ENCODE measurements at places on chromosomes 16 and 17.
A peak's percentile ranks its signal among the peaks of the same experiment; 100 is the strongest.

DNA sequence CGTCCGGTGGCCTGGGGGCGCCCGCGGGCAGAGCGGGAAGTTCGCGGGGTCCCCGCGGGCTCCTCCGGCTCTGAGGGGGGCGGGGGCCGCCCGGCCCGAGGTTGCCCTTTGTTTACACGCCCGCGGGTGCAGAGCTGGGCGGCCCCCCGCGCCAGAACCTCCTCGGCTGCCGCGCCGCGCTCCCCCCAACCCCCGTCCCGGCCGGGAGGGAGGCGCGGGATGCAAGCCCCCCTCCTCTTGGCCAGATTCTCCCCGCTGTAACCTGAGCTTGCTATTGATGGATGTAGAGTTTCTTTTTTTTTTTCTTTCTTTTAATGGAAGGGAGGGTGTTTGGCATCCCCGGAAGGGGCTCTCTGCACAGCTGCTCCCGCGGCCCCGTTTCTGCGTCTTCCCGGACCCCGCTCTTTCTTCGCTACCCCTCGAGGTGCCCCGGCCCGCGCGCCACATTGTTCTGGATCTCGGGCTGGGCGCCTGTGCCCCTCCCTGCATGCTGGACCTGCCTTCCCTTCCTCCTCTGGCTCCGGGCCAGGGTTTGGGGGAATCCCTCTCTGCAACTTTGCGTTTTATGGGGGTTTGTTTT, 646 bp downstream of the CBX2 start:
- DNase-seq = no peak

DNA sequence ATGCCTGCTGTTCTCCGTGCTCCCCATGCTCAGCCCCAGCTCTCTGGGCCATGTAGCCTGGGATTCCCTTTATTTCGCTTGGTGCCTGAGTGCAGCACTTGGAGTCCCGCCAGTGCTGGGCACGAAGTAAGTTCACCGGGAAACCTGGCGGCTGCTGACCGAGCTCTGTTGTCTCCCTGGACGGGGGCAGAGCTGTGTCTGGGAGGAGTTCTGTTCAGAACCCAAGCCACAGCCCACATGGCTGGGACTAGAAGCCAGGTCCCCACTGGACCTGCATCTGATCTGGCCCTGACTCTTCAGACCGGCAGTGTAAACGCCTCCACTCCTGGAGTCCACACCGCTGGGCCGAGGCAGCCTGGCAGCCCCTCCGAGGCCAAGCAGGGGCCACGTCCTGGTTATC, 37.5 kb upstream of the CIBAR2 start:
- no peak for DNase-seq

DNA sequence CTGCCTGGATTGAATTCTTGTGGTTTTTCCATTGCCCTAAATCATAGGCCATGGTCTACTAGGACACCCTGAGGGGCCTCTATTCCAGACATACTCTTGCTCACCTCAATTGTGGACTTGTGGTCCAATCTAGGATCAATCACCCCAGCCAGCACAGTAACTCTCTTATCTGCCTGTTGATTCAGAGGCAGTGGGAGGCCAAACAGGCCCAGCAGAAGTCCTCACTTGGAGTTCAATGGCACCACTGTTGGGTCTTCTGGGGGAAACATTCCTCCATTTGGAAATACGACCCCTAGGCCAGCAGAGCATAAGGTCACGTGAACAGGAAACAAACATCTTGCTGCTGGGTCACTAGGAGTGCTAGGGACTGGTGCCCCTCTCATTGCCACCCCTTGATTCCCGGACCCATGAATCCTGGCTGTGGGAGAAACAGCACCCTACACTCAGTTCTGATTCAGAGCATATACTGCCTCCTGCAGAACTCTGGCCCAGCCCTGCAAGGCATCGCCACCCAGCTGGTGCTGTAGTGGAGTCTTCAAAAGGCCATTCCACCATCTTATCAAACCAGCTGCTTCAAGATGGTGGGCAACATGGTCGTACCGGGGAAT, 6.8 kb upstream of the NXN start:
- no peak for DNase-seq

- no peak for DNase-seq
These were observed 144.6 kb downstream of the DNAH9 start for GRCh38 chr17:11742886-11743285.

GRCh38 chr16:49019081-49019633, 262.5 kb downstream of the CBLN1 start:
- peak; percentile 11 for DNase-seq

Measured in fibroblast of skin of left quadriceps (primary cell).